ENCODE measurements at places on chromosomes 2 and 18.

DNA sequence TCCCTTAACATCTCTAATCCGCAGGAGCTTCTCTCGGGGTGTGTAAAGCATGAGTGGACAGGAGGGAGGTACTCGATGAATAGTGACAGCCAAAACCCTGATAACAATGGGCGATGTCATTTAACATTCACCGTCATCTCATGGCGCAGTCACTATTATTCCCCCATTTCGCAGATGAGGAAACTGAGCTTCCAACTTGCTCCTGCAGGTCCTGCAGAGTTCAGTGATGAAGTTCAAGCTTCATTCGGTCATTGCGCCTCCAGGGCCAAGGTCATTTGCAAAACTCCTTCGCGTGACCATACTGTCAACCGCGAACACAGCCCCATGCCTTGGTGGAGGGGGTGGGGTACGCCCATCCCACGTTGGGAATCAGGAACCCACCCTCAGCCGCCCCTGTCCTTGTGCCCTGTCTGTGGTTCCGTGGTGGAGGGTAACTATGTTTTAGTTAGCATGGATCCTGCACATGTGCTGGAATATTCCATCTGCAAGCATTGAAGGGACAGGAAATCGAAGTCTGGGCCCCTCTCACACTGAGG, 215.5 kb downstream of the TFCP2L1 start:
- no peak for DNase-seq

- no peak for DNase-seq
Observed at GRCh38 chr18:13260935-13261640, 42.5 kb downstream of the LDLRAD4 start.

DNA sequence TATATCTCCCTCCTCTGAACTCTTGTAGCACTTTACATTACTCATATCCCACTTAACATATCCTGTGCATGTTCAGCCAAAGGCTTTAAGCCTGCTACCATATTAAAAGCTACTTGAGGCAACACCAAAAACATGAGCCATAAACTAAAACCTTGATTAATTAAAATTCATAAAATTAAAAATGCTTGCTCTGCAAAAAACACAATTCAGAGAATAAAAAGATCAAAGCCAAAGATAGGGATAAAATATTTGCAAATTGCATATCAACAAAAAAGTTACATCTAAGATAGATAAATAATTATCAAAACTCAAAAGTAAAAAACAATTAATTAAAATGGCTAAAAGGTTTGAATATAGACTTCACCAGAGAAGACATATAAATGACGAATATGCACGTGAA, 495.4 kb upstream of the PIK3C3 start:
- no peak for DNase-seq

GRCh38 chr2:208064220-208064961, 39.1 kb upstream of the PLEKHM3 start:
- no peak for DNase-seq

Measured in stimulated activated CD4-positive, alpha-beta T cell treated with anti-CD3 and anti-CD28 coated beads, Interleukin-2, amount 100 ng/mL, for 24 hours (primary cell).